ENCODE measurements at places on chromosomes 3 and 15.

- no peak for DNase-seq
These were observed 505.9 kb upstream of the CFAP20DC start for GRCh38 chr3:59555593-59556315.

DNA sequence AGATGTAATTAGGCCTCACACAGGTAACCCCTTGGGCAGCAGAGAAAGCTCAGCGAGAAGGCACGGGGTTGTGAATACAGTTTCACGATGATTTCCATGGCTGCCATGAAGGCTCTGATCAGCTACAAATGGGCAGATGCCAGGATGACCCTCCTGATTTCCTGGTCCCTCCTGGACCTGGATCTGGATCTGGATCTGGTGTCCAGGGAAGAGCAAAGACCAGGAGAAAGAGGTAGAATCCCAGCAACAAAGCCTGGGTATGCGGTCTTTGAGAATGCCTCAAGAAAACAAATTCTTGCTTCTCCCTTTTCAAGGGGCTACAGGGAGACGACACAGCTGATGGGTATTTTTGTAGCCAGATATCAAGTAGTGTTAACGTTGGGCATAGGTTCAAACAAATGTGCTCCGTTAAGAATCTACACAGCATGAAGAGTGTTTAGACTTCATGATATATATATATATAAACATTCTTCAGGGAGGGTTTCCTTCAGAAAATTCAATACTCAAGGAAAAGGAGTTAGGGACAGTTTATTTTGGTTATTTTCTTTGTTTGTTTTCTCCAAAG lies 175.6 kb downstream of the RORA start:
- no peak for DNase-seq

DNA sequence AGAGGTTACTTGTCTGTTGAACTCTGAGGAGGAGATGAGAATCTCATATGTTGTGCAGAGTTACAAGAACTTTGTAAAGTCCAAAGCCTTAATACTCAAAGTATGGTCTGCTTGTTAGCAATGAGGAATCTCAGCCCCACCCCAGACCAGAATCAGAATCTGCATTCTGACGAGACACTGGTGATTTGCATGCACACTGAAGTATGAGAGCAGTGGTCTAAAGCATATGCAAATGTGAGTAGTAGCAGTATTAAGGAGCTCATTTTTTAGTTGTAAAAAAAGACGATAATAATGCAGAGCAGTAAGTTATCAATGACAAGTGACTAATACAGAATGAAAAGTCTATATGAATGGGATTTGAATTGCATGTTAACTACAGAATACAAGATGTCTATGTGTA lies 327.7 kb downstream of the RYR3 start:
- no peak for DNase-seq

GRCh38 chr15:31453558-31454318 lies 127.1 kb downstream of the KLF13 start:
- DNase-seq = no peak

- no peak for DNase-seq
These were observed 728.1 kb downstream of the OTOL1 start for GRCh38 chr3:162224746-162225145.

GRCh38 chr15:71202712-71203111 lies 87.4 kb downstream of the THSD4 start:
- DNase-seq = peak; percentile 33

- DNase-seq = no peak
These were observed 126.3 kb downstream of the DMXL2 start for GRCh38 chr15:51496246-51496645.

DNA sequence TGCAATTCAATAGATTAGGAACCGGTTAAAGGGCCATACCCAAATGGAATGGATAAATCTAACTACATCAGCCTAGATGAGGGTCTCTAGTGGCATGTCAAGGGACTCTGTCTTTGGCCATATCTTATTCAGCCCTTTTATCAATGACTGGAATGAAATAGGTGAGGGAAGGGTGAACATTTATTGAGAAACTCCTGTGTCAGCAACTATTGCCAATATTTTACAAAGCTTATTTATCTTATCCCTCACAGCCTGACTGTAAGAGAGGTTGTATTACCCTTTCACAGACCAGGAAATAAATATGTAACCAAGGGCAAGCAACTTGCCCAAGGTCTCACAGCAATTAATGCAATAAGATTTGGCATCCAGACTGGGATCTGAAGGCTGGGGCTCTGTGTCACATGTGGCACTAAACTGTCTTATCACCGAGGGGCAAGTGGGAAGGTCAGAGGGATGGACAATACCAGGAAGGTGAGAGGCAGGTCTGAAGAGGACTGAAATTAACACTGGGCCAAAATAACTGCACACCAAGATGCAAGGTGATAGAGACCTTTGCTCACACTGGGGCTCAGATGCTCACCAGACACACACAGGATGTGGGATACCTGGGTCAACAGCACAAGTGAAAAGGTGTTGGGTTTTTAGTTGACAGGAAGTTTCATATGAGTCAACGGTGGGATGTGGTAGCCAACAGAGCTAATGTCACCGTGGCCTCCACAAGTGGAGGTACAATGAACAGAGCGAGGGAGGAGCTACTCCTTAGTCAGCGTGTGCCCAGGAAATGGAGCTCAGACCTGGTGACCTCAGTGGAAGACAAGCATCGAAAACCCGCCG lies 261.3 kb downstream of the RPLP1 start:
- DNase-seq = no peak

All from NCI-H187 (cell line).